ENCODE measurements at places on chromosomes 12 and 14. TPM values are rescaled to one million over a fixed set of nuclear protein-coding genes. Genes with fewer than 3 reads are reported as not detected.

IGFBP6 gene
- total RNA-seq: 0.45 TPM

RGS6 gene
- total RNA-seq: 11.1 TPM

DNA sequence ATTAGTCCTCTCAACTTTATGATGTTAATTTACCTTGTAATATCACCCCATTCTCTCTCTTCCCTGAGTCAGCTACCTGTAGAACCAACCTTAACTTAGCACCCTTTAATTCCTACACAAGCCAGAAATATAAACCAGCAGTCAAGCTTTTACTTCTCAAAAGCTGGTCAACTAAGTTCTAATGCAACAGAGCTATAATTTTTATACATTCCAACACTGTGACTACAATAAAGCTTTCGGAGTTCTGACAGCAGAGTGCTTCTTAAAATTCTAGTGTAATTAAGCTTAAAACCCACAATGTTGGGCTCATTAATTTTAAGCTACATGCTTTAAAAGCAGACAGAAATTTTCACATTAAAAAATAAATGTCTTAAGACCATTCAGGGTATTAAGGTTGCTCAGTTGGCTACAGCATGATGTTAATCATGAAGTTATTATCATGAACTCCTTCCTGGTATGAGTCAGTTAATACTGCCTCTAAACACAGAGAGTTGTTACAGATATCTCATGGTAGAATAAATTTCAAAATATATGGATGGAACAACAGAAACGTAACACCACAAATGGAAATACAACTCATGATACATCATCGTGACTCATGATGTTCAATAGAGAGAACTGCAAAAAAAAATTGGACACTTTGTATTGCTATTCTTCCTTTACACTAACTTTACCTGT, 126.7 kb downstream of the EPS8 start:
- DNase-seq: no peak
- no peaks in the 10 kb centered on the region for H3K4me1 ChIP-seq

DNA sequence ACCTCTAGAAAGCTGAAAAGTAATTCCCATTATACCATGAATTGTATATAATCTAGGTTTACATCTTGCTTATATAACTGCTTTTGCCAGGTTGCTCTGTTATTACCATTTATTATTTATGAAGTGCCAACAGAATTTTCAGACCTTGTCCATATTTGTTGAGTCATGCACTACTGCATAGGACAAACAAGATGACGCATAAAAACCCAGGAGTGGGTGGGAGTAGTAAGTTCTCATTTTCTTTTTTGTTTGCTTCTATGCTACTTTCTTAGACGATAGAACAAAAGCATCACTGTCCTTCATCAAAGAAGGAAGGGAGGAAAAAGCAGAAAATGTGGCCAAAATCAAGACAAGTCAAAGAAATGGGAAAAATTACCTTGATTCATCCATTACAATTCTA, 119.0 kb upstream of the RASSF8 start:
- H3K4me1 ChIP-seq: no peaks in the 10 kb centered on the region
- no peaks in the 10 kb centered on the region for H3K36me3 ChIP-seq
- no peak for DNase-seq
- no peak overlapping the region for H3K27ac ChIP-seq
- no peak overlapping the region for H3K4me3 ChIP-seq
- no peaks in the 10 kb centered on the region for H3K27me3 ChIP-seq

GRCh38 chr12:99431203-99431602, 216.3 kb upstream of the GARIN6 start:
- no peak overlapping the region for H3K4me3 ChIP-seq
- no peaks in the 10 kb centered on the region for H3K36me3 ChIP-seq
- no peaks in the 10 kb centered on the region for H3K27me3 ChIP-seq
- DNase-seq: no peak
- H3K4me1 ChIP-seq: no peaks in the 10 kb centered on the region

GRCh38 chr12:18953505-18953904, 176.0 kb upstream of the PLEKHA5 start:
- H3K4me3 ChIP-seq: no peak overlapping the region
- H3K27ac ChIP-seq: no peak overlapping the region
- H3K4me1 ChIP-seq: no peaks in the 10 kb centered on the region
- DNase-seq: no peak
